ENCODE measurements at places on chromosomes 3 and 15. TPM values are rescaled to one million over a fixed set of nuclear protein-coding genes. Genes with fewer than 3 reads are reported as not detected.

Gene RETNLB
- not detected for total RNA-seq

Gene ACTR8
- 42.0 TPM for total RNA-seq

Gene SHISA5
- 102 TPM for total RNA-seq

Gene ACKR2
- 0.28 TPM for total RNA-seq

Gene MASP1
- total RNA-seq: 319 TPM

Gene FAH
- total RNA-seq: 53.3 TPM

Gene RAD18
- total RNA-seq: 4.3 TPM

Gene SH3BP5
- 33.4 TPM for total RNA-seq

Gene BUB1B
- total RNA-seq: 2.4 TPM

Gene LDHAL6B
- not detected for total RNA-seq

Gene SLCO2A1
- under 0.01 TPM for total RNA-seq

Gene CHST14
- total RNA-seq: 5.7 TPM

Gene GABRR3
- 0.09 TPM for total RNA-seq

Gene AADAC
- total RNA-seq: 11.3 TPM

Gene ZIC4
- total RNA-seq: not detected

Gene LXN
- total RNA-seq: 263 TPM

Gene DNAH1
- 1.7 TPM for total RNA-seq

All from smooth muscle cell of bladder (primary cell).